Stimulated activated CD4-positive, alpha-beta T cell treated with anti-CD3 and anti-CD28 coated beads, Interleukin-1b, Interleukin-23, amount 100 ng/mL, for 4 hours (primary cell): ENCODE measurements at places on chromosomes 1 and 21.

DNA sequence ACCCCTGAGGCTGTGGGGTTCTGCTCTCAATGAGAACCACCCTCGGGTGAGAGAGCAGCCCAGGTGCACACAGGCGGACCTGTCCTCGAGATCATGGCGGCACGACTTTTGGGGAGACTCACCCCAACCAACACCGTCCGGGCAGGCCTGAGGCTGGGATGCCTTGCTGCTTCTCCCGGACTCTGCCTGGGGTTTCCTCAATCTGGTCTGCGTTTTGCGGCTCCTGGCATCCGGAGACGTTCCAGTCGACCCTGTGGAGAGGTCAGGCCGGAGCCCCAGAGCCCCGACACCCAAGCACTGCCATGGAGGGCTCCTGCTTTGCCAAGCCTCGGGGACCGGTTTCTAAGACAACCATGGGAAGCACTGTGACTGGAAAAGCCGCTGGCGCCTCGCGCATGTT lies 3879.7 kb downstream of the SRGAP2C start:
- DNase-seq: no peak

DNA sequence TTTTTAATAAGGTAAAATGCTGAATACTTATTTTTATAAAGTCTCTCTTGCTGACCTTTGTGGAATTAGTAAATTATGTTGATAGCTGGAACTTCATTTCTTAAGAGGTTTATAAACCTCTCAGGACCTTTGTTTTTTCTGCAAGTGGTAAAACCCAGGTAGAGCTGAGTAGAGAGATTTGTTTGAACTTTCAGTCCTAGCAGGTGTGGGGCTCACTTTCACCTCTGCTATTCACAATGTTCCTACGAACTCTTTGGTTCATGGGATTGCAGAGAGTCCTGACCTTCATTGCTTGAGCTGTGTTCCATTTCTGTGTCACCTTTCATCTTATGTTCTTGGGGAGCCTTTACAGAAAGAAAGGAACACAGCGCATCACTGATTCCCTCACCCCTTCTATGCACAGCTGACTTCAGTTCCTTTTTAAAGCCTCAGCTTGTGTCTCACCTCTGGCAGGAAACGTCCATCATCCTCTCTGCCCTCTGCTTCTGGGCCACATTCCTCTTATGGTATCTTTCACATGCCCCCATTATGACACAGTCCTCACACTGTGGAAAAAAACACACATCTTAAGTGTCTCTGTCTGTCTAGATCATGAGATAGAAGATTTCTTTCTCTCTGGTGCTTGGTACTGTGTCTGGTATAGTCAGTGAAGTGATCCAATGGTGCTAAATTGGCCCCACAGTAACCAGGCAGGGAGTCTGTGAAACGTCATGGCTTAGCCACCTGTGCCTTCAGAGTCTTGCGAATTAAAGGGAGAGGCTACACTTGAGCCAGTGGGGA lies 262.5 kb upstream of the B3GALT2 start:
- DNase-seq: peak; percentile 6

DNA sequence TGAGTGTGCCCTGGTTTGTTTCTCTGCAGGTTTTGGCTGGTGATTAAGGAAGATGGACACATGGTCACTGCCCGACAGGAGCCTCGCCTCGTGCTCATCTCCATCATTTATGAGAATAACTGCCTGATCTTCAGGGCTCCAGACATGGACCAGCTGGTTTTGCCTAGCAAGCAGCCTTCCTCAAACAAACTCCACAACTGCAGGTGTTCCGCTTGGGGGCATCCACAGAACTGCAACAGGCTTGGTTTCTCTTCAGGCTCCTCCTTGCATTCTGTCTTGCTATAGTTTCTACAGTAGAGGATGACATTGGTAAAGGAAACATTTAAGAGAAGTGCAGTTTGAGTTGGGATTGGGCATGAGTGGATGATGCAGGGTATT lies 6.8 kb downstream of the MTARC2 start:
- no peak for DNase-seq

GRCh38 chr1:93628681-93629080 lies 53.0 kb downstream of the BCAR3 start:
- DNase-seq: no peak
